ENCODE measurements at places on chromosomes 1 and 21. TPM values are rescaled to one million over a fixed set of nuclear protein-coding genes. Genes with fewer than 3 reads are reported as not detected.
A peak's percentile ranks its signal among the peaks of the same experiment; 100 is the strongest.

- DNase-seq, result no peak
Measured at GRCh38 chr1:98066911-98067310, 146.1 kb upstream of the DPYD start.

The LIPI gene
- total RNA-seq, result not detected

- DNase-seq, result no peak
Measured at GRCh38 chr1:56788588-56788987, 30.6 kb downstream of the FYB2 start.

GRCh38 chr1:231610388-231610787, 16.2 kb upstream of the DISC1 start:
- no peak for DNase-seq

The ERG gene
- 0.49 TPM for total RNA-seq

GRCh38 chr1:31488528-31488927, 75.5 kb downstream of the SERINC2 start:
- no peak for DNase-seq

GRCh38 chr1:64878931-64879611, 87.3 kb downstream of the JAK1 start:
- DNase-seq, result no peak

GRCh38 chr1:18652791-18653190, 22.1 kb downstream of the PAX7 start:
- DNase-seq, result no peak

The COL8A2 gene
- 0.78 TPM for total RNA-seq

DNA sequence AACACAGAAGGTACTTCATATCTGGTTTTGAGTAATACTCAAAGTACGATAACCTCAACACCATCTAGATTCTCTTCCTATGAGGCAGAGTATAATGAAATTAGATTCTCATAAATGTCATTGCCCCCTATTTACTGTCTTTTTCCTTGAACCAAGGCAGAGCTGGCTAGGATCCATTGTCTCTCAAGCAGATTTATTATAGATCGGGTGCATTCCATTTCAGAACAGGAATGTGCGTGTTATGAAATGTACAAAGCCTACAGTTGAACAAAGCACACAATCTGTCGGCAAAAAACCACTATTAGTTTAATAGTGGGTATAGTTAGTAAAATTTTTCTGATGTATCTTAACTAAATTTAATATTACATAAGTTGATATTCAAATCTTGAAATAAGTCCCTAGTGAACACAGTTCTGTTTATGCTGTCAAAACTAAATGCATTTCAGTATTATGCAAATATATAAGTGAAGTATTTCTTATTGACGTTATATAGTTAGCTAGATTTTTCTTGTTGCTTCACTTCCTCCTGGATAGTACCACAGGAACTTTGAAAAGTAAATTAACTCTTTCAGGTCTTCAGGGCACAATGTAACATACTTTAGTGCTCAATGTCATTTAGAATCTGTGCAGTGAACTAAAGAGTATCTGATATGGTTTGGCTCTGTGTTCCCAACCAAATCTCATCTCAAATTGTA, 92.1 kb downstream of the DDAH1 start:
- DNase-seq, result peak; percentile 31

- no peak for DNase-seq
Measured at GRCh38 chr1:181595234-181595633, 111.9 kb downstream of the CACNA1E start.

DNA sequence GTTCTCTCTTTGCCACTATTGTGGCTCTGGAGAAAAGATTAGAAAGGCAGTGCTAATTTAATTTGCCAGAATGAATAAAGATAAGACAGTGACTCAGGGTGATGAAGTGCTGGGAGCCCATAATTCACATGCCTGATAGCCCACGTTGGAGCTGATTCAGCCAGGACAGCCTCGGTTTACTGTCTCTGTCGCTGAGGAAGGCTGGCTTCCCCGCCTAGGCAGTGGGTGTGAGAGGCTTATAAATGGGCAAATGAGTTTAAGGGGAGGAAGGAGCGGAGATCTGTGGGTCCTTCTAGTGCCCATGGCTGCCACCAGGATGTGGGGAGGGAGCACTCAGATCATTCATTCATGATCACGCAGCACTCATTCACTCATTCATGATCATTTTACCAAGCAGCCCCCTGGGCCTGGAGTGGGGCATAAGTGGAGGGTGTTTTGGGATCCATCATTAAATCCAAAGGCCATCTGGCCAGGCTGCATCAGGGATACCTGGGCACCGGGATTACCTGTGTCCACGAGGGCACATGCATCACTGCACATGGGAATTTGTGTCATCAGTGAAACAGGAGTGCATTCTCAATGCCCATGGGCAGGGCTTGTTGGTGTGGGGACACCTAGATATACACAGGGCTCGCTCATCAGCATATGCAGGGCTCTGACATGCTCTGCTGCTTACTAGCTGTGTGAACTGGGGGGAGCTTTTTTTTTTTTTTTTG, 315.4 kb downstream of the MATN1 start:
- DNase-seq, result no peak

The GPR161 gene
- 23.6 TPM for total RNA-seq

GRCh38 chr1:230120289-230120920, 53.4 kb downstream of the GALNT2 start:
- no peak for DNase-seq

- no peak for DNase-seq
Measured at GRCh38 chr1:235918465-235918864, 51.8 kb upstream of the LYST start.

The DCST1 gene
- not detected for total RNA-seq

GRCh38 chr1:149844650-149845255, 54.6 kb upstream of the BOLA1 start:
- DNase-seq, result no peak

GRCh38 chr1:220119043-220119512, 25.1 kb downstream of the IARS2 start:
- no peak for DNase-seq

- peak; percentile 72 for DNase-seq
Measured at GRCh38 chr1:64062941-64063581, 140.4 kb upstream of the UBE2U start.

DNA sequence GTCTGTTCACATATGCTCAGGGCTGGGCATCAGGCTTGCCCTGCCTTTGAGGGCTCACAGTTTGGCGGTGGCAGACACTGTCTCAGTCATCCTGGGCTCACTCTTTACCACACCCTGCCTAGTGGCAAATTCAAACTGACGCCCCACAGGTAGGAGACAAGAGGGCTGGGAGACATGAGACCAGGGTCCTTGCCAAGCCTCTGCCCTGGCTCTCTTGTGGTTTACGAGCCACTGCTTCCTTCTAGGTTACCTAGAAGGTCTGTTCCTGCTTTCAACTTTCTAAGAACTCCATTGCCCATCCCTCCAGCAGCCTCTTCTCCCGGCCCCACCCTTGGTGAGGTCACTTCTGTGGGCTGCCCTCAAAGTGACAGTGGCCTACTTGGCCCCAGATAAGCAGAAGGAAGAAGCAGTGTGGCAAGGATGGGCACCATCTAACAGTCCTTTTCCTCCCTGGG, 10.5 kb downstream of the KIF21B start:
- DNase-seq, result no peak

The GBP5 gene
- not detected for total RNA-seq

The KLHDC7A gene
- not detected for total RNA-seq

DNA sequence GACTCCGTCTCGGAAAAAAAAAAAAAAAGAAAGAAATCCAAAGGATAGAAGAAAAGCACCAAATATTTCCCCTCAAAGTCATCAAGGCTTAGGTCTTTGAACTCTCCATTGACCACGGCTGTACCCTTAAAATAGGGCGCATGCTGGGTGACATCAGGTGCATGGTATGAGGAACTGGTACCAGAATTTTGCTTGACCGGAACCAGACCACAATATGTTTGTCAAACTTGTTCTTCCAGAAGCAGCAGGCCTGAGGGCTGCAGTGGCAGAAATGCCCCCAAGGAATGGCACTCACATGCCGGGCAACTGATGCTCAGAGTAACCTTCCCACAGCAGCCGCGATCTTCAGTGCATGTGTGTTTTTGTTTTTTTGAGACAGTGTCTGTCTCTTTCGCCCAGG, 21.0 kb downstream of the RCC1 start:
- DNase-seq, result peak; percentile 43

DNA sequence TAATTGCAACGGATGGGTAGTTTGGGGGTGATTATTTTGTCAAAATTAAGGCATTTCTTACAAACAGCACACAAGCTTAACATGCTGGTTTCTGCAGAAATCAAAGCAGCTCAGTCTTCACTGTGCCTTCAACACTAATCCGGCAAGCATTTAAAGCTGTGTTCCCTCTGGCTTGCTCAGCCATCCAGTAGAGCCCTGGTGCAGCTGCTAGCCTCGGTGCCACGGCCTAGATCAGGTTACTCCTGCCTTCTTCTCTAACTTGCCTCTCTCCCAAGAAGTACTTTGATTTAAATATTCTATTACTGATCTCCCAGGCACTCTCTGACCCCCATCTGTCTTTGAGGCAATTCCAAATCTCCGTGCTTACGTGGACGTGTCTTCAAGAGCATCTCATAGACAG, 85.6 kb downstream of the GREM2 start:
- no peak for DNase-seq

- peak; percentile 58 for DNase-seq
Measured at GRCh38 chr1:171457412-171457811, 27.9 kb upstream of the PRRC2C start.

DNA sequence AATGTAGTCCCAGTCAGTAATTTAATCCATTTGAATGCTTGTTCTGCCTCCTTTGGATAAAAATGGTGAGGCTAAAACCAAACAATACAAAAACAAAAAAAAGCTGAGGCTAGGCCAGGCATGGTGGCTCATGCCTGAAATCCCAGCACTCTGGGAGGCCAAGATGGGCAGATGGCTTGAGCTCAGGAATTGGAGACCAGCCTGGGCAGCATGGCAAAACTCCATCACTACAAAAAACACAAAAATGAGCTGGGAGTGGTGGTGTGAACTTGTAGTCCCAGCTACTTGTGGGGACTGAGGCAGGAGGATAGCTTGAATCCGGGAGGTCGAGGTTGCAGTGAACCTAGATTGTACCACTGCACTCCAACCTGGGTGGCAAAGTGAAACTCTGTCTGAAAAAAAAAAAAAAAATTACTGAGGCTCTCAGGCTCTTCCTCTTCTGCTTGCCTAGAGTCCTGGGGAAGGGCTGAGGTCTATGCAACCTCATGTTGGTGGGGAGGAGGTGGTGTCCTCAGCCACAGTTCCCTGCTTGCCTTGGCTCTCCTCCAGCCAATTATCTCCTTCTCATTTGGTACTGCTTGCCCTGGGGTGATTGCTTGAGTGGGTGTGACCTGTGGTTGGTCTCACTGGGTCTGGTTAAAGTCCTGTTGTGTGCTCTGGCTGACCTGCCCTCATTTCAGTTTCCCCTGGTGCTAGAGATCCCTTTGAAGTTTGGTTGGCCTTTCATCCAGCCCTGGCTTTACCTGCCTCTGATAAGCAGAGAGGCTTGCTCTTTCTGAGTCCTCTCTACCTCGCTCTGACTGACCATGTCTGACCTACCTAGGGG, 20.9 kb downstream of the S1PR1 start:
- DNase-seq, result no peak

- no peak for DNase-seq
Measured at GRCh38 chr1:71745326-71745725, 537.0 kb downstream of the NEGR1 start.

DNA sequence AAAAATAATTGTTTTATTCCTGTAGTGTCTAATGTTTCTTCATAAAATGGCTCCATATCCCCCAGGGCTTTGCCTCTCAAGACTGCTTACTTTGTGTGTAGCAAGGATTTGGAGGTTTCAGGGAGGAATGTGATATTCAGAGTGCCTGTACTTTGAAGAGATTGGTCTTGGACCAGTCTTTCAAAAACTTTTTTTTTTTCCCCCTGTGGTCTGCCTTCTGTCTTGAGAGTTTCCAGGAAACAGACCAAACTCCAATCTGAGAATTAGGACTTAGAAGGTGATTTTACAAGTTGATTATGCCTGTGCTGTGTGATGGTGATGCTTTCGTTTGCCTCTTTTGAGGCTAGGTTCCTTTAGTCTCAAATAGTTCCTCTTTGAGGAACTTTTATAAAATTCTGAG, 25.9 kb downstream of the GABPA start:
- DNase-seq, result no peak

The SAMD11 gene
- total RNA-seq, result not detected

The PIGR gene
- total RNA-seq, result not detected

DNA sequence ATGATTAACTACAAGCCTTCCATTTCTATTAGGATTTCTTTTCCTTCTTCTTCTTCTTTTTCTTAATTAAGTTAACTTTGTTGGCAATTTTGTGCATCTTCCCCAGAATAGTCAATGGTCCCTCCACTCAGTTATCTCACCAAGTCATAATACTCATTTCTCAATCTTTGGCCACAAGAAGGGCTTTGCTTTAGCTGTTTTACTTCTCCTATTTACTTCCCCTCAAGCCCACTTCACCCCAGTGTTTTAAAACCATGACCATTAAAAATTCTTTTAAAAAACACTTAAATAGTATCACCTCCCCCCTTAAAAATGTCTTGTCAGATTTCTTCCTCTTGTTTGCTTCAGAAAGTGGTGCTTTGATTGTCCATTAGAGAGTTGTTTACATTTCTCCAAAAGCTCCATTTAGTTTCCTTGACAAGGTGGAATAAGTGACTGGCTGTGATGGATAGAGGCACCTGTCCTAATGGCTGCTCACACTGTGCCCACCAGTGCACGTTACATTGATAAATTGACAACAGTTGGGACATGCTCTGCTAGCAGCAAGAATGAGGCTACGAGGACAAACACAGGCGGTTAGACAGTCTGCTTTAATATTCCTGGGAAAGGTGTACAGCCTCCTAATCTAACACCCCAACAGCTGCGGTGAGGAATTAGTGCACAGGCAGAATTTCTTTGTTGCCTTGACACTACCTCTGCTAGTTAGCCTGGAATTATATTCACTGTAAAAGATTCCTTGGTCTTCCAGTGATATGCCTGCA, 354.7 kb downstream of the LMO4 start:
- no peak for DNase-seq

DNA sequence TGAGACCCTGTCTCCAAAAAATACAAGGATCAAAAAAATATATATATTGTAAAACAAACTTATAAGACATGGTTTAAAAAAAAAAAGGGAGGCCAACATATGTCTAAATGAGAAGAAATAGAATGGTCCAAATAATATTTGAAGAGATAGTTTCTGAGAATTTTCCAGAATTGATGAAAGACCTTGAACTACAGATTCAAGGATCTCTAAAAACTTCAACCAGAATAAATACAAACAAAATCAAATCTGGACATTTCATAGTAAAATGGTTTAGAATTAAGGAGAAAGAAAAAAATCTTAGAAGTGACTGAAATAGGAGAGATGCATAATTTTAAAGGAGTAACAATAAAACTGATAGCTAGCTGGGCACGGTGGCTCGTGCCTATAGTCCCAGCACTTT, 45.5 kb upstream of the RCOR3 start:
- no peak for DNase-seq
